ENCODE measurements at places on chromosomes 11 and 22. TPM values are rescaled to one million over a fixed set of nuclear protein-coding genes. Genes with fewer than 3 reads are reported as not detected.

DNA sequence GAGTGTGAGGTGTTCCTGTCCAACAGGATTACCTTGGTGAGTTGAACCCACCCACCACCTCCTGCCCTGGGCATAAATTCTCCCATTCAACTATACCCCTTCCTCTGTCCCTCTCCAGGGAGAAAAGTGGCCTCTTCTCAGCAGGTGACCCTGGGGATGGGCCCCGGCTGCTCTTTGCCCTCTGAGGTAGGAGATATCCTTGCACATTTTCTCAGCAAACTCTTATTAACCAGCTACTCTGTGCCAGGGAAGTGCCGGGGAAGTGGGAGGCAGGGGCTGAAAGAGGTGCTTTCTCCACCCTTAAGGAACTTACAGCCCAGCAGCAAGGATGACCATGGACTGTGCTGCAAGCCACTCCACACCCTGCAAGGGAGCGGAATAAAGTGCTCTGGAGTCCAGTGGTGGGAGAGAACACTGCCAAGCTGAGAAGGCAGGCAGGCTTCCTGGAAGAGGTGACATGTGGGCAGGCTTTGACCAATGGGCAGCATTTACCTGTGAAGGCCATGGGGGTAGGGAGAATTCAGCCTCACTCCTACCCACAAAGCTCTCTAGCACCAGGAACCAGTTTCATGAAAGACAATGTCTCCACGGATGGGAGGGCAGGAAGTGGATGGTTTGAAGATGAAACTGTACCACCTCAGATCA, 21.9 kb upstream of the OAF start:
- DNase-seq = peak; percentile 35

DNA sequence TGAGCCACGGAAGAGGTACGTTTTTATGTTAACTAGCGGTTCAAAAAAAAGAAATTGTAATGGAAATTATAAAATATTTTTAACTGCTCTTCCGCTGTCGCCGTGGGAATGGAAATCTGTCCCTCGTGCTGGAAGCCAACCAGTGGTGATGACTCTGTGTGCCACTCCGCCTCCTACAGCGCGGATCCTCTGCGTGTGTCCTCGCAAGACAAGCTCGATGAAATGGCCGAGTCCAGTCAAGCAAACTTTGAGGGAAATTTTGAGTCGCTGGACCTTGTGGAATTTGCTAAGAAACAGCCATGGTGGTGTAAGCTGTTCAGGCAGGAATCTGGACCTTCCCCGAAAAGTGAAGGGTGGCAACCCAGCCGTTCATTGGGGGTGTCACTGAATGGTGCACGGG, 2.9 kb upstream of the CBX7 start:
- DNase-seq = no peak

GRCh38 chr11:113664981-113665710, 41.0 kb downstream of the TMPRSS5 start:
- DNase-seq = no peak

GRCh38 chr11:120199613-120200012, 11.2 kb upstream of the OAF start:
- DNase-seq = no peak

DNA sequence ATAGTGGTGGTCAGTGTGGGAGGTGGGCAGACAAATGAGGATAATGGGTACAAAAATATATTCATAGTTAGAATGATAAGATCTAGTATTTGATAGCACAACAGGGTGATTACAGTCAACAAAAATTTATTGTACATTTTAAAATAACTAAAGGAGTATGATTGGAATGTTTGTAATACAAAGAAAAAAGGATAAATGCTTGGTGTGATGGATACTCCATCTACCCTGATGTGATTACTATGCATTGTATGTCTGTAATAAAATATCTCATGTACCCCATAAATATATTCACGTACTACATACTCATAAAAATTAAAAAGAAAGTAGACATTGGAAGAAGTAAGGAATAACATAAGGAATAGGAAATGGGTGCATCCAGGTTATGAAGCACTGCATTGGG, 15.4 kb downstream of the RRP8 start:
- no peak for DNase-seq

DNA sequence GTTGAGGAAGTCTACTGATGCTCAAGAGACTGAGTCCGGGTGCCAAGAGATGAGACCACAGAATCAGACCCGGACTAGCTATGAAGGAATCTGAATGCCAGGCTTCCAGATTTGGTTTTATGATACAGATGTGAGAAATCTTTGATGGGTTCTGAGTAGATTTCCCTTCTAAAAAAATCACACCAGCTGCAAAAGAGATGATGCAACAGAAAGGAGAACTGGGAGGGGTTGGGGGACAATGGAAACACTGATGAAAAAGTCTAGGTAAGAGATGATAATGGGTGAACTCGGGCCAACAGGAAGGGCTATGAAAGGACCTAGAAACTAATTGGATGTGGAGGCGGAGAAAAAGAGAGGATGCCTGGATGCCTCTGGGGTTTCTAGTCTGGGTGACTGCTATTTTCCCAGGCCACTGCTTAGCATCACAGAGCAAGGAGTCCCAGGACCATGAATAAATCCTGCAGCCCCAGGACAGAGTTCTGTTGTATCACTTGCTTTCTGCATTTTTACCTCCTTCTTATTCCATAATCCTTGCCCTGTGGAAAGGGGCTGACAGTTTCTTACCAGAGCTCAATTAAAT, 115.4 kb upstream of the SEZ6L start:
- no peak for DNase-seq

GRCh38 chr11:37353192-37353591, 755.2 kb upstream of the RAG2 start:
- DNase-seq = no peak

DNA sequence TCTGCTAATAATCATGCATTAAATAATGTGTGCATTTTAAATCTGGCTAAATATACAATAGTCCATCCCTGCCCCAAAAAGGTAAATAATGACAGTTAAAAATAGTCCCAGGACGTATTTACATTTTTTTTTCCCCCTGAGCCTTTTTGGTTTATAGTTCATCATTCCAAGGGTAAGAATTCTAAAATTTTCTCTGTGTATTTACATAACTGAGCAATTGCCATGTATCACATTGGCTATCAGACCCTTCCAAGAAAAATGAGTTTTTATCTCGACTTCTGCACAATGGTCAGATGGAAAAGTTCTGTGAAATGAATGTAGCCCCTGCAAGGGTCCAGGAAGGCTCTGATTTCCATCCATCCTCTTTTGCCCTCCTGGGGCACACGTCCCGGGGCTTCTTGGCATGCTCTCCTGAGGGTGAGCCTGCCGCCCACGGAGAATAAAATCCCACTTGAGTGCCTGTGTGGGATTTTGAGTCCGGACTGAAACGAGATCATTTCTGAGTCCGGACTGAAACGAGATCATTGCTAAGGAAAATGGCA, 94.1 kb upstream of the ANO1 start:
- DNase-seq = no peak

DNA sequence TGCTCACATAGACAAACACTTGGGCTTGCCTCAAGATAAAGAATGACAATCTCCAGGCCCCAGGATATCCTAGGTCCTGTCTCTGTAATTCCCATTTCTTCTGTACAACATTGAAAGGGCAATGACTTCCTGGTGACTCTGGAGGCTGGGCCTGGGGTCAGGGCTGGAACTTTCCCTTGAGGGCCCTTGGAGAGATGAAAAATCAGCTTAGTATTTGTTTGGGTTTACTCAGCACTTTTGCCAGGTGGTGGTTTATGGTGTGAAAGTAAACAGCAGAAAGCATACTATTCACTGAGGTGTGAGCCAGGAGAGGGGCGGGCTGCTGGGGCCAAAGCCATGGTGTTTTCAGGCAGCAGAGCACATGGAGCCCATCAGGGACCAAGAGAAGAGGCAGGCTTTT, 214.7 kb upstream of the NARS2 start:
- DNase-seq = no peak

GRCh38 chr11:120344302-120345004, 8.2 kb downstream of the ARHGEF12 start:
- DNase-seq = no peak

DNA sequence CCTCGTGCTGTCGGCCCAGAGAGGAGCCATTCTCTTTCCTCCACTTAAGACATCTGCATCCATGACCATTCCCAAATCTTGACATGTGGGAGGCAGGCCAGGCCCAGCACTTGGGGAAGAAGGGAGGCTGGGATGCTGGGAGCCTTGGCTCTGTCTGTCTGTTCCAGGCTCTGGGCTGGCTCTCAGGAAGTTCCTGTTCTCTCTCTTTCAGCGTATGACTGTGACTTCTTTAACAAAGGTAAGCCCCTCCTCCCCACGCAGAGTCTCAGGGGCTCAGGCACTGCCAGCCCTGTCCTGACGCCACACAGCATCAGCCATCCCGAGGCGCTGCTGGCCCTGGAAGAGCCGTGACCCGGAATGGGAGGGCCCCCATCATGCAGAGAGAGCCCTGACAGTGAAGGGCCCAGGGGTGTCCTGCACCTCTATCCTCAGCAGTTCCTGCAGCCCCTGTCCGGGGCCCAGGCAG, 52.4 kb downstream of the OTOG start:
- peak; percentile 47 for DNase-seq

- peak; percentile 47 for DNase-seq
Measured at GRCh38 chr11:359181-359714, 10.1 kb upstream of the B4GALNT4 start.

DNA sequence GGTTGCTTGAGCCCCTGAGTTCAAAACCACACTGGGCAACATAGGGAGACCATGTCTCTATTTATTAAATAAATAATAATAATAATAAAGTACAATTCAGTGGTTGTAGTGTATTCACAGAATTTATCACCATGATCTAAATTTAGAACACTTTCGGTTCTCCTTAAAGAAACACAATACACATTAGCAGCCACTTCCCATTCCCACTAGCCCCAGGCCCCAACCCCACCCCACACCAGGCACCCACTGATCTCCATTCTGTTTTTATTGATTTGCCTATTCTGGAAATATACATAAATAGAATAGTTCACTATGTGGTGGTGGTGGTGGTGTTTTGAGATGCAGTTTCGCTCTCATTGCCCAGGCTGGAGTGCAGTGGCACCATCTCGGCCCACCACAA, 45.7 kb downstream of the BCL2L13 start:
- no peak for DNase-seq

DNA sequence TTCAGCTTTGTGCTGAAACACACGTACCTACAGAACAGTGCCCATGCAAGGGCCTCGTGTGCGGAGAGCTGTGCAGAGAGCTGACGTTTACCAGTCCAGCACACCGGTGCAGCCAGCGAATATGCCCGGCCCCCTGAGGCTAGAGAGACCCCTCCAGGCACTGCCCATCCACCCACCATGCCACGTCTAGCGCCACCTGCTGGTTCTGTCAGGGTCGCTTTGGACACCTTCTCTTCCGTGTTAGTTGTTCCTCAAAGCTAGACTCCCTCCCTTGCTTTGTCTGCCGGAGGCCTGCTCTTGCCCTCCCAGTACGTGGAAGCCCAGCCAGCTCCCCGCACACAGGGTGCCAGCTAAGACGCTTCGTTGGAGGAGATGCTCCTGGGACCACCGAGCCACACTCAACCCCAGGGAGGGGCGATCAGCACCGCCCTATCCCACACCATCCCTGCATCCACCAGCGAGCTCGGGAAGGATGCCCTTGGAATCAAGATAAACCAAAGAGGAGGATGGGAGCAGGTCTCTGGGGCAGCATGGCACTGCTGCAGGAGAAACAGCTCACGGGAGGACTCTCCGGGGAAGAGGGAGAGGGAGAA, 43.4 kb downstream of the CPT1A start:
- no peak for DNase-seq

DNA sequence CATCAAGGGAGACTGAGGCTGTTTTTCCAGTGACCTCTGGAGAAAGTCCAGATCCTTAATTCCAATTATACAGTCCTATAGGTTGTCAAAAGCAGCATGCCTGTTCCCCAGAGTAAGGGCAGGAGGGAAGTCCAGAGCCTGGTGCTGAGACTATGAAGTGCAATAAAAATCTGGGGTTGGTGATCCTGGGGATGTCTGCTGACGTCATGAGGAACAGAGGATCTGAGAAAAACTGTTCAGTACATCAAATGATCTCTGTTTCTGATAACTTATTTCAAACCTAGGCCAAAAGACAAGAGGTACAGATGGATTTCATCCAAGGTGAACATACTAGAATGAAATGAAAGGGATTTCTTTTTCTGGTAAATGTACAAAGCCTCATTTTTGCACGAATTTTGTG, 12.1 kb downstream of the OR5W2 start:
- no peak for DNase-seq

- no peak for DNase-seq
Measured at GRCh38 chr11:9263840-9264315, 1.3 kb downstream of the DENND5A start.

DNA sequence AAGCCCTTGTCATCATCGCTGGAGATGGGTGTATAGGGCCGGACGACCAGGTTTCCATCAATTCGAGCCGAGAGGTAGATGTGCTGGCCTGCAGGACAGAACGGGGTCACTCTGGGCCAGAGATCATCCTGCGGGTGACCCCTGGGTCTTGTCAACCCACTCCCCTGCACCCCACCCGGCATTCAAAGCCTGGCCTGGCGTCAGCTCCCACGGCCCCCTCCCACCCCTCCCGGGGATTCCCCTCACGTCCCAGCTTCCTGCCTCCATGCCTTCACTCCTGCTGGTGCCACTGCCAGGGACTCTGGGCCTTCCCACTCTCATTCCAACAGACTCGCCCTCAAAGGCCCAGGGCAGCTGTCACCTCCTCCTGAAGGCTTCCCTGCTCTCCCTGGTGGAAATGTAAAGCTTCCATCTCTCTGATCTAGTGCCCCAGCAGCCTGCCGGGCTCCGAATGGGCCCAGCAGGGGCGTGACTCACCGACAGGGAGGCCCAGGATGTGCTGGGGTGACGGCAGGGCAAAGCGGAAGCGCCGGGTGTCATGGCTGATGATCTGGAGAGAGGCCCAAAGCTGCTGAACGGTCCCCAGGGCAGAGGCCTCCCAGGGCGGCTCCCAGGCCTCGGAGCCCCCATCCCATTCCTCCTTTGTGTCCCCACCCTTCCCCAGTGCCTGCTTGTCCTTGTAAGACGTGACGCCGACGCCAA, 9.3 kb downstream of the ATP5MGL start:
- no peak for DNase-seq

GRCh38 chr11:45298718-45299117, 12.6 kb upstream of the SYT13 start:
- no peak for DNase-seq

DNA sequence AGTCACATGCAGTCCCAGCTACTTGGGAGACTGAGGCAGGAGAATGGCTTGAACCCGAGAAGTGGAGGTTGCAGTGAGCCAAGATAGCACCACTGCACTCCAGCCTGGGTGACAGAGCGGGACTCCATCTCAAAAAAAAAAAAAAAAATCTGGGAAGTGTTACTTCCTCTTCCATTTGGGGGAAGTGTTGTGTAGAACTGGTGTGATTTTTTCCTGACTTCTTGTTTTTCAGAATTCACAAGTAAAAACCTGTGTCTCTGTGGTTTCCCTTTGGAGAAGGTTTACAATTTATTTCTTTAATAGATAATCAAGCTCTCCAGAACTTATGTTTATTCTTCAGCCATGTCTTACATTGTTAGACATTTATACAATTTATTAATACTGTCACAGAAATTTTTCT, 396.1 kb downstream of the BRD1 start:
- no peak for DNase-seq

- no peak for DNase-seq
Measured at GRCh38 chr11:93846411-93846810, 4.0 kb downstream of the VSTM5 start.

GRCh38 chr11:10925149-10925926, 67.5 kb upstream of the ZBED5 start:
- no peak for DNase-seq

The DESI1 gene
- 19.2 TPM for polyA plus RNA-seq

The TTC28 gene
- polyA plus RNA-seq = 1.8 TPM

The RFPL1 gene
- not detected for polyA plus RNA-seq

All from sigmoid colon (tissue), 7 donors.